Pancreas (tissue), 10 donors: ENCODE measurements at places on chromosomes 11 and 22.

GRCh38 chr11:113732092-113732491 is 26.0 kb upstream of the TMPRSS5 start:
- H3K4me1 ChIP-seq, result no peaks in the 10 kb centered on the region
- H3K36me3 ChIP-seq, result peaks cover 29% of the 10 kb centered on the region
- DNase-seq, result no peak
- H3K27ac ChIP-seq, result no peak overlapping the region
- H3K4me3 ChIP-seq, result no peak overlapping the region

DNA sequence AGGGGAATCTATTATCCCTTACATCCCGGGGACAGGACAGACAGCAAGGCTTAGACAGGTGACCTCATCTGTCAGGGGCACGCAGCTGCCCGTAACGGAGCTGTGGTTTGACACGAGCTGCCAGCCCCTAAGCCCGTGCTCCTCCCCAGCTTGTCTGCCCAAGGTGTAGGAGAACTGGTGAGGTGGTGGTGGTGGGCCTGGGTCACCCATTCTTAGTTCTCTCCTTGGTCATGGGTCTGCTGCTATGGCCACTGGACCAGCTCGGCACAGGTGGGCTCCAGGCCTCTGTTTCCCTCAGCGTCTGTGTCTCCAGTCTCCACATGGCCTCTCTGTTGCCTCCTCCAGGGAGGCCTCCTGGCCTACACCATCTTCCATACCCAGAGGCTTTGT is 5.4 kb downstream of the PARVG start:
- no peak overlapping the region for H3K27ac ChIP-seq
- no peaks in the 10 kb centered on the region for H3K36me3 ChIP-seq
- H3K4me3 ChIP-seq, result no peak overlapping the region
- H3K27me3 ChIP-seq, result no peaks in the 10 kb centered on the region
- DNase-seq, result peak; percentile 36

GRCh38 chr22:36486619-36487384 is 5.4 kb upstream of the TXN2 start:
- no peak overlapping the region for H3K4me3 ChIP-seq
- peak; percentile 56 for DNase-seq
- no peaks in the 10 kb centered on the region for H3K27me3 ChIP-seq
- no peaks in the 10 kb centered on the region for H3K4me1 ChIP-seq
- H3K27ac ChIP-seq, result no peak overlapping the region

GRCh38 chr22:49998718-49999062 is 13.9 kb downstream of the IL17REL start:
- H3K27ac ChIP-seq, result no peak overlapping the region
- no peaks in the 10 kb centered on the region for H3K36me3 ChIP-seq
- no peaks in the 10 kb centered on the region for H3K27me3 ChIP-seq

DNA sequence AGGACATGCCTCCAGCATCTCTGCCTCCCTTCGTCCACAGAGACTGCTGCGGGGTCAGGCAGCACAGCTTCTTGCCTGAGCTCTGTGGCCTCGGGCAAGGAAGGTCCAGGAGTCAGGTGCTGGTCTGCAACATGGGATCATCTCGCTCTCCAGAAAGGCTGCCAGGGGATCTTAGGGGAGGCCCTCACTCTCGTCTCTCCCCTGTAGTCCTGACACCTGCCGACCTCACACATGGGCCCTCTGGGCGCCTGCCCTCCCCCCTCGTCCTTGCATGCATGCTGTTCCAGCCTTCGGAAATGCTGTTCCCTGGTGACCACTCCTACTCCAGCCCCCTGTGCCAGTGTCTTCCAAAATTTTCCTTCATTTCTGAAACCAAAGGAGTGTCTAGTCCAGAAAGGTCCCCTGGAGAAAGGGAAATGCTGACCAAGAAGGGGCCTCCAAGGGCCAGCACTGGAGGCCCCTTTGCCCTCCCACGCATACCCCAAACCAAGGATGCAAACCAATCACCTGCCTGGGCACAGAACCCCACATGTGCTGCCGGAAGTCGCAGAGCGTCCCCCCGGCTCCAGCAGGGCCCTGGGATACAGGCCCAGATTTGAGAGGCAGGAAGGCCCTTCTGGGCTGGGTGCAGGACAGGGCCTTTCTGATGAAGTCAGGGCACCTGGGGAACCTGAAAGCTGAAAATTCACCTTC is 41.0 kb downstream of the IGF2 start:
- H3K4me1 ChIP-seq, result no peaks in the 10 kb centered on the region
- no peak overlapping the region for H3K4me3 ChIP-seq
- H3K27me3 ChIP-seq, result no peaks in the 10 kb centered on the region
- H3K36me3 ChIP-seq, result no peaks in the 10 kb centered on the region
- no peak overlapping the region for H3K27ac ChIP-seq
- DNase-seq, result no peak

- no peak overlapping the region for H3K4me3 ChIP-seq
- H3K27ac ChIP-seq, result no peak overlapping the region
- no peaks in the 10 kb centered on the region for H3K4me1 ChIP-seq
- no peaks in the 10 kb centered on the region for H3K27me3 ChIP-seq
Measured at GRCh38 chr11:115159207-115159606, 345.0 kb downstream of the CADM1 start.
